ENCODE measurements at places on chromosomes 12 and 14. TPM values are rescaled to one million over a fixed set of nuclear protein-coding genes. Genes with fewer than 3 reads are reported as not detected.

Gene TAS2R8
- total RNA-seq: not detected

Gene RNASE1
- 0.43 TPM for total RNA-seq

Gene SLC10A1
- total RNA-seq: not detected

Gene PLEKHD1
- total RNA-seq: not detected

Gene SCN8A
- 0.88 TPM for total RNA-seq

Gene NPAS3
- total RNA-seq: not detected

Gene BTBD7
- total RNA-seq: 28.4 TPM

Gene EML5
- under 0.01 TPM for total RNA-seq

Gene KRT2
- total RNA-seq: not detected

Gene MYL2
- total RNA-seq: not detected

Gene KRT85
- total RNA-seq: not detected

Gene KCNMB4
- total RNA-seq: 1.4 TPM

Gene DNAJC22
- total RNA-seq: 2.1 TPM

Gene CBLN3
- 5.0 TPM for total RNA-seq
